ENCODE measurements at places on chromosomes 5 and 9.
A peak's percentile ranks its signal among the peaks of the same experiment; 100 is the strongest.

DNA sequence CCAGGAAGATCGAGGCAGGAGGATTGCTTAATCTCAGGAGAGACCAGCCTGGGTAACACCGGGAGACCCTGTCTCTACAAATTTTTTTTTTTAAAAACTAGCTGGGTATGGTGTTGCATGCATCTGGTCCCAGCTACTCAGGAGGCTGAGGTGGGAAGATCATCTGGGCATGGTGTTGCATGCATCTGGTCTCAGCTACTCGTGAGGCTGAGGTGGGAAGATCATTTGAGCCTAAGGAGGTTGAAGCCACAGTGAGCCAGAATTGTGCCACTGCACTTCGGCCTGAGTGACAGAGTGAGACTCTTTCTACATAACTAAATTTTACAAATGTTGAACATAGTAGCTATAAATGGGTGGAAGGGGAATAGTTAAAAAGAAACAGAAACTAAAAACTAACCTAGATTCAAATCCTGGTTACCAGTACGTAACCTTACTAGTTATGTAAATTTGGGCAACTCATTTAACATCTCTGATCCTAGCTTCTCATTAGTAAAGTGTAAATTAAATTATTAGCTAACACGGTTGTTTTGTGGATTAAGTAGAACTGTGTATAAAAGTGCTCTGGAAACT is 41.7 kb downstream of the TMEM161B start:
- DNase-seq = no peak

DNA sequence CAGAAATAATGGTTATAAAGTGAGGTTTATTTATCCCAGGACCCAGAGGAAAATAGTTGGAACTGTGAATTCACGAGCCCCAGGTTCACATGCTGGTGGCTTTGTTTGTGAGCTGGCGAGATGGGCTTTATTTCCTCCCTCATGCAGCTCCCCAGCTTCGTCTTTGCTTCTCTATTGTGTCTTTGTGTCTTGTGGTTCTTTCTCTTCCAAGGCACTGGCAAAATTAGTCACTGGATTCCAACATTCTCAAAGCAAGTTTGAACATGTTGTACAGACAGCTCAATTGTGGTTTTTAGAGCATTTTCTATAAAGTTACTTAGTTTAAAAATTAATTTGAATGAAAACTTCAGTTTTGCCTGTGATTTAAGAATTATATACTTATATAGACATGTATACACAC is 7.2 kb downstream of the NDUFS6 start:
- no peak for DNase-seq

- DNase-seq = no peak
These were observed 2.6 kb downstream of the AMACR start for GRCh38 chr5:34005211-34005610.

GRCh38 chr9:7341571-7341970 is 458.0 kb downstream of the DMAC1 start:
- no peak for DNase-seq

GRCh38 chr9:87201351-87201751 is 254.0 kb upstream of the GAS1 start:
- no peak for DNase-seq

- peak; percentile 41 for DNase-seq
These were observed 177.2 kb upstream of the PITX1 start for GRCh38 chr5:135211083-135211790.

GRCh38 chr5:109992264-109992915 is 302.7 kb downstream of the MAN2A1 start:
- no peak for DNase-seq

GRCh38 chr5:87924436-87924835 is 344.2 kb downstream of the TMEM161B start:
- no peak for DNase-seq

Measured in NCI-H1694 (cell line).